Mononuclear cell (primary cell): ENCODE measurements at places on chromosomes 4 and X. TPM values are rescaled to one million over a fixed set of nuclear protein-coding genes. Genes with fewer than 3 reads are reported as not detected.

The EREG gene
- total RNA-seq = 240 TPM

The SULT1B1 gene
- total RNA-seq = 8.1 TPM

The CORIN gene
- total RNA-seq = 0.10 TPM

The KIAA0232 gene
- total RNA-seq = 28.4 TPM

The GPR143 gene
- not detected for total RNA-seq

The CFAP99 gene
- total RNA-seq = 0.10 TPM

The MAGEA10 gene
- not detected for total RNA-seq

The TMEM33 gene
- 44.5 TPM for total RNA-seq

The SCARB2 gene
- 35.3 TPM for total RNA-seq

The RBM3 gene
- total RNA-seq = 377 TPM

The CCDC149 gene
- 2.5 TPM for total RNA-seq

The PSAPL1 gene
- total RNA-seq = not detected

The GPRIN3 gene
- 51.6 TPM for total RNA-seq

The NFKB1 gene
- 225 TPM for total RNA-seq

The TLR3 gene
- 0.63 TPM for total RNA-seq

The NXF2 gene
- total RNA-seq = not detected

The VSIG1 gene
- 6.3 TPM for total RNA-seq

The ODAPH gene
- total RNA-seq = 0.10 TPM

The NUP62CL gene
- 2.3 TPM for total RNA-seq

The ENPEP gene
- 0.73 TPM for total RNA-seq

The ASMT gene
- total RNA-seq = 0.73 TPM

The TLR1 gene
- 71.5 TPM for total RNA-seq

The PAGE2 gene
- not detected for total RNA-seq

The TCEAL5 gene
- total RNA-seq = 0.10 TPM

The RBMXL3 gene
- total RNA-seq = not detected

The CPZ gene
- total RNA-seq = not detected

The UBE2A gene
- 40.2 TPM for total RNA-seq

The PRRG3 gene
- total RNA-seq = not detected

The SOWAHD gene
- total RNA-seq = 0.42 TPM

The QRFPR gene
- total RNA-seq = not detected

The CCDC158 gene
- not detected for total RNA-seq

The SLC49A3 gene
- total RNA-seq = 2.9 TPM

The AFP gene
- not detected for total RNA-seq

The PARM1 gene
- total RNA-seq = 1.0 TPM

The BEX2 gene
- 32.5 TPM for total RNA-seq

The FAM241A gene
- total RNA-seq = 3.4 TPM

The DMD gene
- 2.4 TPM for total RNA-seq

The ASB5 gene
- not detected for total RNA-seq

The RBM46 gene
- not detected for total RNA-seq

The SMIM10L2A gene
- total RNA-seq = 0.31 TPM

The TCEANC gene
- 18.5 TPM for total RNA-seq

The CT45A1 gene
- not detected for total RNA-seq

The RGN gene
- not detected for total RNA-seq

The MRFAP1 gene
- 77.9 TPM for total RNA-seq

The ENPP6 gene
- not detected for total RNA-seq

The NSUN7 gene
- total RNA-seq = 0.73 TPM

The RAB39B gene
- 3.7 TPM for total RNA-seq

The DDIT4L gene
- total RNA-seq = 0.21 TPM
